ENCODE measurements at places on chromosomes 1 and 21.
A peak's percentile ranks its signal among the peaks of the same experiment; 100 is the strongest.

GRCh38 chr1:45221716-45222115 lies 15.3 kb upstream of the ZSWIM5 start:
- no peak for DNase-seq

- DNase-seq = no peak
Observed at GRCh38 chr1:198373376-198373775, 167.1 kb downstream of the ATP6V1G3 start.

DNA sequence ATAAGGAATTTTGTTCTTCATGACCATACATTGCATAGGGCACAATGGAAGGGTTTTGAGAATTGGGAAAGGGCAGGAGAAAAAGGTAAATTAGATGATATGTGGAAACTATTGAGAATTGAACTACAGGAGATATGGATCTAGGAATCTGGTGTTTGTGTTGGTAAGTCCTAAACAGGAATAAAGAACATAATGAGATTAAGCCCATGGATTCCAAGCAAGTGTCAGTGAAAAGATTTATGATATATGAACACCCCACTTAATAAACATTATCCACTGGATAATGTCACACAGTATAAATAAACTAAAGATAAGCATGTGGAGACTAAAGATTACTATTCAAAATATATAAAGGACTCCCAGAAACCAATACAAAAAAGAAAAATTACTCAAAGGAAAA lies 98.2 kb downstream of the TNFSF18 start:
- no peak for DNase-seq

DNA sequence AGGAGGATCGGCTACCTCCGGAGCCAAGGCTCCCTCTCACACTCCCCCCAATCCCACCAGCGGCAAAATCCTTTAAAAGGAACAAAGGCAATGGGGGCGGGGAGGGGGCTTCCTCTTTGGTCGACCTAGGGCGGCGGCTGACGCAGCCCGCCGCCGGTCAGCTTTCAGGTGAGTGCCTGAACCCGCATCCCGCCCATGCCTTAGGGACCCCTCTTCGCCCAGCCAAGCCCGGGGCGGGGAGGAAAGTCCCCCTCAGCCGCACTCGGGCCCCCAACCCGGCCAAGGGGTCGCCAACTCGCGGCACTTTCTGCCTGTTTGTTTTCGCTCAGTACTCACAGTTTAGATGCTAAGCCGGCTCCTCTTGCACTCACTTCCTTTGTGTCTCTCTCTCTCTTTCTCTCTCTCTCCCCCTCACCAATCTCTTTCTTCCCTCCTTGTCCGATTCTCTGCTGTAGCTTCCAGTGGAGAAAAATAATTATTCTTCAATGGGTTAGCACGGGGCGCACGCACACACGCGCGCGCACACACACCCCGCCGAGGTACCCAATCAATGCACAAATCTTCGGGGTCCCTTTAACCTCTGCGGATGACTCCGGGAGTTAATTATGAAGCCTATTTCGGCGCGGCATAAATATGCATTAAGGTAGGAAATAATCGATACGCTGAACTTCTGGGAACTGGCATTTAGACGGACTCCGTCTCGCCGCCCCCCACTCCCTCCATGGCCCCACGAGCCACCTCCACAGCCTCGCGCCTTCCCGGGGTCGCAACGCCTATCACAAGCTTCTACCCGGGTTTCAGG lies at the start of gene BLACAT1:
Gene BLACAT1, minus strand, starts transcription at position 465 of the 802 bp plus-strand sequence.
- DNase-seq = no peak

DNA sequence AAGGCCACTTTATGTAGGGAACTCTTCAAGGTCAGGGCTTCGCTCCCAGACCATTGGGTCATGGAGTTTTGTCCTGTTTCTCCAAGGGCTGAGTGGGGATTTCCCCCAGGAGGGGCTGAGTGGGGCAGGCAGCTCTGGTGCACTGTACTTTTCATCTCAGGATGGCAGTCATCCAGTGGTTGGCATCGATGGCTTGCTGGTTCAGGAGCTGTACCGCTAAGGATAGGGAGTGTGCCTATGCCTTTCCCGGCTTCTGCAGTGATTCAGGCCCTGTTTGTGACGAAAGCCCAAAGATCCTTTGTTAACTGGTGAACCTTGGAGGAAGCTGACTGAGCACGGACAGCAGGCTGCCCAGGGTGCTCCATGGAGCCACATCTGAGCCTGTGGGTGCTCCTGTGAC lies 100.1 kb upstream of the GADD45A start:
- DNase-seq = no peak

DNA sequence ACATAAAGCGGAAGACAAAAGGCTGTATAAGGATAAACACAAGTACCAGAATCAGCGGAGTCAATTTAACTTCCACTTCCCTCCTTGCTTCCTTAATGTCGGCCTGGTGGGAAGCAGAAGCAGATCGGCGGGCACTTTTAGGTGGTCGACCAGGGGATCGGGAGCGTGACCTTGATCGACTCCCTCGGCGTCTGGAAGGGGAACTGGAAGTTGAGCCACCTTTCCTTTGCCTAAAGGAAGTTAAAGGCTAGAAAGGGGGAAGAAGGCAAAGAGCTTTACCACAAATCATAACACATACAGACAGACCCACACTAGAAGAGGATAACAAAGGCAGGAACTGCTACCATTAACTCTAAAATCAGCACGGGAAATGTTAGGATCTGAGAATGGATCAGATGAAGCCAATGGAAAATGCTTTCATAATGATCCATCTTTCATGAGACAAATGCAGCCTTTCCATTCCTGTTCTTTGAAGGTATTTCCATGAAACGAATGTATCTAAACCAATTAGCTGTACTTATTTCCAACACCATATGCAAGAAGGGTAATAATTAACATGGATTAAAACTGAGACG lies 5.7 kb downstream of the LBR start:
- DNase-seq = peak; percentile 56

- no peak for DNase-seq
Observed at GRCh38 chr21:46207920-46208591, 20.5 kb downstream of the LSS start.

DNA sequence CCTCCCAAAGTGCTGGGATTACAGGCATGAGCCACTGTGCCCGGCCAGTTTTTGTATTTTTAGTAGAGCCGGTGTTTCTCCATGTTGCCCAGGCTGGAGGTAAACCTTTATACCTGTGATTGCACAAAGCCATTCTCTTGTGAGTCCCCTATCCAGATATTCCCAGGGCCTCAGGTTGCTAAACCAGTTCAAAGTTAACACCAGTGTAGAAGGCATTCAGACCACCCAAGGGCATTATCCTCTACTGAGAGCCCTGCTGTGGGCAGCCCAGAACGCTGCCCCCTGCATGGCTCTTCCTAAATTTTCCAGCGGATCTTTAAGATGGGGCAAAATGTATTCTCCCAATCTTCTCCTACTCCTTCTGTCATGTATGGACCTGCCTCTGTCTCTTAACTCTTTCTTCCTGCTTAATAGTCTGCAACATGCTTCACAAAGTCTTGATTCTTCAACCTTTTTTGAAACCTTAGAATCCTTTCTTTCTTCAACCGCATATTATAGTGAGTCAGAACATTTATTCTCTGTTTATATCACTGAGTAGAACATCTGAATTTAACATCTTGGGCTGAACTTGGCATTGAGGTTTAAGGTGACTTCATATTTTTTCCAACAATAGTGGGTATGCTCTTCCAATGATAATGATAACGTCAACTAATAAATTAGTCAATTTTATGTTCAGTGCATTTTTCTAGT lies 36.0 kb downstream of the UBE4B start:
- DNase-seq = no peak

DNA sequence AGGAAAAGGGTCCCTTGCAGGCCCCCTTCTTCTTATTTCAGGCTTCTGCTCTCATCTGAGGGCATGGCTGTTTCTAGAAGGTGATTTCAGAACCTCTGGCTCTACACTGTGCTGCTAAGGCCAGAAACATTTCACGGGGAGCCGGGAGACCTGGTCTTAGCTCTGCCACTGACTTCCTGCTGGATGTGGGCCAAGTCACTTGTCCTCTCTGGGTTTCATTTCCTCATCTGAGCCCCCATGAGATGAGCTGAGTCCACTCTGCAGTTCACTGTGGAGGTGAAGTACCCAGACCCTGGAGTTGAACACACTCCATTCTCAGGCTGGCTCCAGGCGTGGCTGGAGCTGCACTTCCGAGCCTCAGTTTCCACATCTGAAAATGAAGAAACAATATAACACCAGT lies 2.1 kb downstream of the PADI1 start:
- DNase-seq = peak; percentile 70

DNA sequence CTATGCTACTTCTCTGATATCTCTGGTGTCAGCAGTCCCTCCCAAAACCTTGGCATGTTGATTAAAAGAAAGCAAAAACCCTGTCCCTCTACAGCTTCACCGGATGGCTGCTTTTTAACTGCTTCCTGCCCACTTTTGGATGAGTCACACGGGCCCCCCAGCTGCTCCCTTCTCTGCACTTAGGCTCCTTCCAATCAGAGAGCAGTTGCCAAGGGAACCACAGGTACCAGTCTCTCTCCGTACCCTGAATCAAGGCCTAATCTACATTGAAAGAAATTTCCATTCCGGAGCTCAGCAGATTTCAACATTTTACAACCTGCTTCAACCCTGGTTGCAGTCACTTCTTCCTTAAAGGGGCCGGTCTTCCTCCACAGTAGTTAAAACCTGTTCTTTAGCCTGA lies 70.6 kb upstream of the GJB5 start:
- no peak for DNase-seq

DNA sequence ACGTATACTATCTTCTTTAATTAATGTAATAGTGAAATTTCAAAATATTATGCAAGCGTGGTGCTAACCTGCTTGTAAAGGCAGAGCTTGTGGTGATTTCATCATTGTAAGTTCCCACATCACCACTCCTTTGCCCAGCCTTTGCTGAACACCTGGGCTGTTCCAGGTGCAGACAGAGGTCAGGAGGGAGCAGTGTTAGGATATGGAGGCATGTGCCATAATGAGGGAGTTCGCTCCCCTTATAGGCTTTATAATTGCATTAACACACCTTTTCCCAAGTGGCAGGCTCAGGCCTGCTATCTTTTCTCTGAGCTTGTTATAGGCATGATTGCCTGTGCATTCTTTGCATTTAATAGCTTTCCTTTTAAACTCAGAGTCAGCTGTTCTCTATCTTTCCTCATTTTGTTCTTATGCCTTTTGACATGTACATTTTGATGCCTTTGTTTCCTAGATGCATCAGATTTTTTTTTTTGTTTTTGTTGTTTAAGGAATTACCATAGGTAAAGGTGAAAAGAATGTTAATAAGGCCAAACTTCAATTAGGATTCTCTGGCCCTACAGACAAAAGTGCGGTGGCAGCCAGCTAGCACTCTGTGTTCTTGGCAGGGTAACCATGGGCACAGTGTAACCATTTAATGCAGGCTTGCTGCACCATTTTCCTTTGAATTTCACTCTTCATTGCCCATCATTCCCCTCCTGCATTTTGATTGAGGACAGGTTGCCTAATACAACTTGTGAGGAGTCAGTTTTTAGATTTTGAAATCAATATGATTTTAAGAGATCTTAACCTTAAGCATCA lies 12.6 kb downstream of the NPL start:
- no peak for DNase-seq

GRCh38 chr21:27372381-27372780 lies 405.5 kb upstream of the ADAMTS5 start:
- DNase-seq = no peak

- peak; percentile 14 for DNase-seq
Observed at GRCh38 chr1:1889090-1889750, 1.7 kb downstream of the GNB1 start.

DNA sequence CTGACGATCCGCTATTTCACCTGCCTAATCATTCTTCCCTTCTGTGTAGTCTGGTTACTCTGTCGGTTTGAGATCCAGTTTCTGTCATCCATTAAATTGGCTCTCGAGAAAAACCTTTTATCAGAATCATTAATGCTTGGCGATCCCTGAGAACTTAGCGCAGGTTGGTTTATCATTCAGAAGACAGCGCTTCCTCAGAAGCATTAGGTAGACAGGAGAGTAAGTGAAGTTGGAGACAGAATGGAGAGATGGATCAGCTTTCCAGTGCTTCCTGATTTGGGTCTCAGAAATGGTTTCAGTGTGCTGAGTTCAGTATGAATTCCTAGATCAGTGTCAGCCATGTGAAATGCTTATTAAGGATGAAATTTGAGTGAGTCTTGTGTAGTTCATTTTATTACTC lies 1.3 kb downstream of the USP1 start:
- no peak for DNase-seq

DNA sequence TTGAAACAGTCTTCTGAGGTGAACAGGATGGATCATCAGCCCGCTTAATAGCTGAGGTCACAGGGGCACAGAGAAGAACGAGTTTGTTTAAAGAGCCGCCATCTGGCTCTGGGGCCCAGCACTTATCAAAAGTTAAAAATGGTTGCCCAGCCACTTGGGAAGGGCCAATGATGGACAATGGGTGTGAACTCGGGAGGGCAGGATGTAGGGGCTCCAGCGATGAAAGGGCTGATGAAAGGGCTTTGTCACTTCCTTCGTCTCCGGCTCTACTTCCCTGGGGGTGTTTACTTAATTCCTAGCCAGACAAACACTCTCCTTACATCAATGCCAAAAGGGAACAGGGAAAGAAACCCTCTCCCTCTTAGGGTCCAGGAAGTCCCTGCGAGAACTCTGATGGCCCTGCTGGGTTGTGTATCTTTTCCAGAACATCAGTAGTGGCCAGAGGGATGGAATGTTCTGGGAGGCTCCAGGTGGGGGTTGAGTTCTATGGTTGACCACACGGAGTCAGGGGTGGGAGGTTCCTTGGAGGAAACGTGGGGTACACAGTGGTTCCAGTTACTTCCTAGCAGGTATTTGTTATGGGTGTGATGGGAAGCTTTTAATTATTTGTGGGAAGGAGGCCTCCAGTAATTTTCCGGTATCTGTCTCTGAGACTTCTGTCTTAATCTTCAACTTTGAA lies 9.0 kb upstream of the ABCG1 start:
- DNase-seq = no peak

GRCh38 chr1:225670356-225670755 lies 17.4 kb upstream of the ENAH start:
- DNase-seq = no peak

DNA sequence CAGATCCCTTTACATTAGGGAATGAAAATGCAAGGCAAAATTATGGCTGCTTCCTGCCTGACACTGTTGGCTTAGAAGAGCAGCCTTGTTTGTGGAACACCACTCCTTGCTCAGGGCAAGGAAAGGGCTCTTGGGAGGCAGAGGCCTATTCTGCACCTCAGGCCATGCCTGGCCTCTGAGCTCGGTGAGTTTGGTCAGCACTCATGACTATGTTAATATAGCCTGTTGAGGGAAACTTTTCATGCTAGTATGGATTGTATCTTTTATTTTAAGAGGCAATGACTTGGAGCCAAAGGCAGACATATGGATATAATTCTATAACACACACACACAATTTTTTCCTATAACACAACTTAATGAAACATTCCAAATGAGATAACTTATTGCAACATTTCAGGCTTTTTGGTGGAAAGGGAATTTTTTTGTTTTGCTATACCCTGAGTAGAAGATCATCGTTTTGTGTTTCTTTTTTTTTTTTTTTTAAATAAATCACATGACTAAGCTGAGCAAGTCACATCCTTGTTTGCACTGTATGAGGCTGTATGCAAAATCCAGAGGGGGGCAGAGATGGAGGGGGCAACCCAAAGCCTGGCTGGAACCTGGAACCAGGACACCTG lies 5.6 kb upstream of the YRDC start:
- no peak for DNase-seq

- DNase-seq = no peak
Observed at GRCh38 chr1:197312163-197312562, 44.1 kb downstream of the CRB1 start.

- DNase-seq = no peak
Observed at GRCh38 chr1:203686091-203686632, 59.5 kb downstream of the ATP2B4 start.

- no peak for DNase-seq
Observed at GRCh38 chr1:156711011-156711817, 5.8 kb upstream of the CRABP2 start.
